Left forelimb (tissue), 1 donor: ENCODE measurements at places on chromosomes 4 and X.

DNA sequence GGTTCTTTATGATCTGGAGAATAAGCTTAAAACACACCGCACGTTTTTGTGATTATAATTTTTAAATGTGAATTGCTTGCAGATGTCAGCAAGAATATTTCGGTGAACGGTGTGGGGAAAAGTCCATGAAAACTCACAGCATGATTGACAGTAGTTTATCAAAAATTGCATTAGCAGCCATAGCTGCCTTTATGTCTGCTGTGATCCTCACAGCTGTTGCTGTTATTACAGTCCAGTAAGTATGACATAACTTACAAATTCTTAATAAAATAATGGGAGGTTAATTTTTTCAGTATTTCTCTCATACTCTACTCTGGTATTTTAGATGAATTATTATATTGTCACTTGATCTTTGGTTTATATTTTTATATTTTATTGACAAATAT lies 5.4 kb downstream of the AREG start:
- DNase-seq = no peak

GRCh38 chrX:49840679-49841078 lies 11.6 kb downstream of the PAGE4 start:
- no peak for DNase-seq

DNA sequence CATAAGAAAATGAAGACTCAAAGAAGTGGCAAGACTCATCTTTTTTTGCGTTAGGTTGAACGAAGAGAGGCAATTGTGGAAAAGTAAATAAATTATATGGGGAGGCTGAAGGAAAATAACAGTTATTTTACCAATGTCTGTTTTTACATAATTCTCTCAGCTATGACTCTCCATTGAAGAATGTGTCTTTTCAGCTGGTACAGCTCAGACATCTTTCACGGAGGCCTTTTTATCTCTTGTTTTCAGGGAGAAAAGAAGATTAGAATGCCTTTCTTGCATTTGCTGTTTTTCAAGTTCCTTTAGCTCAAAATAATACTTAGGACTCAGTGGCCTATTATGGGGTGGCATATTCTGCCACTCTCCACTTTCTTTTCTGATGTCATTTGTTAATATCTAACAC lies 153.0 kb downstream of the ADAM29 start:
- DNase-seq = no peak

DNA sequence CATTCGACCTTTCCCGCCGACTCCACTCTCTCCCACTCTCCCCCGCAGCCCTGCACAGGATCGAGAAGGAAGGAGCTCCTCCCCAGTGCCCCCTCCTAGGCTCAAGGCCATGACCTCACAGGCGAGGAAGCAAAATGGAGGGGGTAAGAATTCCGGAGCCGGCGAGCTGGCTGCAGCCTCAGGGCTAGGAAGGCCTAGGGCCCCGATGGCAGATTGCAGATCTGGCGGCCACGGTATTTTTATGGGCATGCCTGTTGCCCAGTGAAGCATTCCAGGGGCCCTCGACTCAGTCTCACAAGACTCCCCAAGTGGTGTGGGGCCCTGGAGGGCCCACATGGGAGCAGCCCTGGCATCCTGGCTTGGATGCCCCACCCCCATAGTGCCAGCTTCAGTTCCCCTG lies 942 bp upstream of the L1CAM start:
- DNase-seq = no peak

DNA sequence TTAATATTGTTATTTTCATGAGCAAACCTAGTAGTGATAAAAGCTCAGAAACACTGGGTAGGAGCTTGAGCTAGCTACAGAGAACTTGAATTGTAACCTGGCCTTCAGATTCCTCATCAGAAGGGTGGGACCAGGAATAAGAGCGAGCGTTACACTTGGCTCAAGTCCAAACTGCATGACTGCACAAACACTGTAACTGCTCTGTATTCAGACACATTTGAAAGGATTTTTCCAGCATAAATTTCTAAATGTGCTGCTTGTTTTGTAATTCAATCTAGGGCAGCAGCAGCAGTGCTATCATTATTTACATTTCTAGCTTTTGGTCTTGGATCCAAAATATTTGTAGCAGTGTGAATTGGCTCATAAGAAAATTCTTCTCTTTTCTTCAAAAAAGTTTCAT lies 133.0 kb upstream of the TMLHE start:
- DNase-seq = no peak

- DNase-seq = no peak
These were observed 21.3 kb downstream of the IL15 start for GRCh38 chr4:141657550-141658250.

DNA sequence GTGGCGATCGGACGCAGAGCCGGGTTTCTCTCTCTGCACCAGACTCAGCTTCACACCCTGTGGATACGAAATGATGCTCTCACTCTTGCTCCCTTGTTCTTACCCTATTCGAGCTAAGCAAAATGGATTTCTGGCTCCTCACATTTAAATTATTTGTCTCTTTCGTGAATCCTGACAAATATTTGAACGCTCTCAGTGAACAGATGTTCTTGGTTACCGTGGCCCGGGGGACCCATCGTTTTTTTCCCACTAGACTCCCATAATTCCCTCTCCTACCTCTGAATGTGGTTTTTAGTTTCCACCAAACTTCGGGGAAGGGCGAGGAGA lies 630 bp downstream of the SMARCA5 start:
- DNase-seq = no peak

DNA sequence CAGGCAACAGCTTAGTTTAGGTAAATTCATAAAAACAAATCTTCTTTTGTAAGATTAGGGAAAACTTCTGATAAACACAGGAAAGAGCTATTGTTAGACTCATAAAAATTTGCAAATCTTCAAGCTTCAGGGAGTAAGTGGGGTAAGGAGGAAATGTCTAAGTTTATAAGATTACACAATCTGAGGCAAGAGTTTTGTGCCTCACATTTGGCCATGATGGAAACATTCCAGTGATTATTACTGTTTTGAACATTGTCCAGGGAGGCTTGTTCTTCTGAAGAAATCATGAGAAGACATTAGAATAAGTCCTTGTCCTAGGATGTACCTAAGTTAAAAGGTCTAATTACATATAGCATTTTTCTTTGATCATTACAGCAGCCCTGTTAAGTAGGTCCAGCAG lies 72.8 kb downstream of the MAOB start:
- no peak for DNase-seq

- DNase-seq = no peak
These were observed 6.7 kb downstream of the RAB9A start for GRCh38 chrX:13695601-13696115.

GRCh38 chrX:7389576-7389975 lies 241.6 kb upstream of the PUDP start:
- no peak for DNase-seq

GRCh38 chr4:172202480-172203076 lies 389.4 kb downstream of the GALNTL6 start:
- DNase-seq = no peak

DNA sequence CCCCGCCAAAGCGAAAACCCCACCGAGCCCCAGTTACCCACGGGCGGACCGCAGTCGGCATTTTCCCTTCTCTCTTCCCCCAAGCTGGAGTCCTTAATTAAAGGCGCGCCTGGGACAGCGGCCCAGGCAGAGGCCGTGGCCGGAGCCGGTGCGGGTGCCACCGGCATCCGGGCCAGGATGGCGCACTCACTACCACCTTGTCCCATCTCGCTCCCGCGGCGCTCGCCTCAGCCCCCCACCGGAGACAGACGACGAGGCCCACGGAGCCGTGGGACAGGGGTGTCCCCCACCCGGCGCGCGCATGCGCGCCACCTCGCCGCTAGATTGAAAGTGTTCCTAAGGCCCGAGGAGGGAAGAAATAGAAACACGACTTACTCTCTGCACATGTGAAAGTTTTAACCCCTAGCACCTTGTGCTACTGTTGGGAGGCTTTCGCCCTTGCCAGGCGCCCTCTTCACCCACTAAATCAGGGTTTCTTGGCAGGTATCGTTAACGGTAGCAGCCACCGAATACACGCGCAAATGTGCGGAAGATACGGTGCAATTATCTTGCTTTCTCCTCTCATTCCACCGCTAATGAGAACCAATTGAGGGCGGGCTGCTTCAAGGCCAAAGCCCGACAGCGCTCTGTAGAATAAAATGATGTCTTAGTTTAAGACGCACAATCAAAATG lies 64.3 kb upstream of the CCDC160 start:
- DNase-seq = no peak

GRCh38 chr4:108247387-108248049 lies 78.8 kb upstream of the LEF1 start:
- no peak for DNase-seq

- no peak for DNase-seq
These were observed 5.3 kb downstream of the MAGEB2 start for GRCh38 chrX:30220661-30221060.

GRCh38 chrX:18203631-18204030 lies 17.1 kb downstream of the BEND2 start:
- DNase-seq = no peak

DNA sequence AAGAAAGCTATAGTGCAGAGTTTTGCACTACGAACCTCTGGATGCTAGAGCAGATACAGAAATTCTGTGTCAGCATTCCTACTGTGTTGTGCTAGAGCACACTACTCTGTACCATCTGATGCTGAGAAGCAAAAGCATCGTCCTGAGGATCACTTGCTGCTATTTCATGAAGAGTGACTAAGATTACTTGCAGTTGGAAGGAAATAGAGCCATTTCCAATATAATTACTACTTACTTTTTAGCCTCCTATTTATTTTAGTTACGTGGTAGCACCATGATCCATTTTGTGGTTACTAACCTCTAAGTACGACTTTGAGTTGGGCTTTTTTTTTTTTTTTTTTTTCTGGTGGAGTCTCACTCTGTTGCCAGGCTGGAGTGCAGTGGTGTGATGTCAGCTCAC lies 226.7 kb downstream of the PALLD start:
- no peak for DNase-seq

DNA sequence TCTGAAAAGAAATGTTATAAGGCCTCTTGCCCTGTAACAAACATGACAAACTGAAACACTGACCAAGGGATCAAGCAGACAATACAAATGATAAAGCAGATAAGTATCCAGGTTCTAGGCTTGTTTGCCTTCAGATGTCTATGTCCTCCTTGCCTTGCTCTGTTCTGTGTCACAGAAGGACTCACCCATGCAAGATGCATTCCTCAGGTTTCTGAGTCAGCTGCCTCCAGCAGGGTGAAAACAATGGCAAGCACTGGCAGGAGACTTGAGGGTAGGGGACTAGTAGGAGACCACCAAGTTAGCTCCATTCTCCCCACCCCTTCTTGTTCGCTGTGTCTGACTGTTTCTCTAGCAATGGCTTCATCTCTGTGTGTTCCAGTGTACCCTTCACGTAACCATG lies 76.6 kb upstream of the CXXC4 start:
- no peak for DNase-seq

DNA sequence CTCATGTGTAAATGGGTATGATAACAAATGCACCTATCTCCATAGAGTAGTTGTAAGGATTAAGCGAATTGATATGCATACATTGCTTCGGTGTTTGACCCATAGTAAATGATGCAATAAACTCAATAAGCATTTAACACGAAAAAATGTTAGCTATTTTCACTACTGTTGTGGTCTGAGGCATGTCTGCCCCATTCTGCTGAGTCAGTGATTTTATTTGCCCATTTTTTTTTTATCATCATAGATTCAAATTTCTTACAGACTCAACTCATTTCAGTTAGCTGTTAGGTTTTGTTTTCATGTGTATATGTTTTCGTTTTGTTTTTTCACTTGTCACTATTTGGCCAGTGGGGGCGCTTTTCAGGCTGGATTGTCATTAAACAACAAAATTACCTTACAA lies 27.8 kb upstream of the ARHGEF9 start:
- DNase-seq = no peak

DNA sequence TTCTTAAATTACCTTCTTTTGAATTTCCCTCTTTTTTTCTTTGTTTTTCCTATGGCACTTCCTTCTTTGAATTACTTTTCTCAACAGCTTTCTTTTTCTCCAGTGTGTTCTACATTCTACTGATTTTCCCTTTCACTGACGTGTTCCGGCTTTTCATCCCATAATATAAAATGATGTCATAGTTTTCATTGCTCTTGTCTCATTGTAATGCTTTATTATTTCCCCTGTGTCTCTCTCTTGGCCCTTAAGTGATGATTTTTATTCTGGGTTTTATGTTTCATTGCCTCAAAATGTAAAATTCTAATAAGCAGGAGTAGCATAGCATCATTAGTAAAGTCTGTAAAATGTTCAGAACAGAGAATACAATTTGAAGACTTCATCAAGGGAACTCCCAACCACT lies 299.3 kb downstream of the KCTD8 start:
- DNase-seq = no peak

DNA sequence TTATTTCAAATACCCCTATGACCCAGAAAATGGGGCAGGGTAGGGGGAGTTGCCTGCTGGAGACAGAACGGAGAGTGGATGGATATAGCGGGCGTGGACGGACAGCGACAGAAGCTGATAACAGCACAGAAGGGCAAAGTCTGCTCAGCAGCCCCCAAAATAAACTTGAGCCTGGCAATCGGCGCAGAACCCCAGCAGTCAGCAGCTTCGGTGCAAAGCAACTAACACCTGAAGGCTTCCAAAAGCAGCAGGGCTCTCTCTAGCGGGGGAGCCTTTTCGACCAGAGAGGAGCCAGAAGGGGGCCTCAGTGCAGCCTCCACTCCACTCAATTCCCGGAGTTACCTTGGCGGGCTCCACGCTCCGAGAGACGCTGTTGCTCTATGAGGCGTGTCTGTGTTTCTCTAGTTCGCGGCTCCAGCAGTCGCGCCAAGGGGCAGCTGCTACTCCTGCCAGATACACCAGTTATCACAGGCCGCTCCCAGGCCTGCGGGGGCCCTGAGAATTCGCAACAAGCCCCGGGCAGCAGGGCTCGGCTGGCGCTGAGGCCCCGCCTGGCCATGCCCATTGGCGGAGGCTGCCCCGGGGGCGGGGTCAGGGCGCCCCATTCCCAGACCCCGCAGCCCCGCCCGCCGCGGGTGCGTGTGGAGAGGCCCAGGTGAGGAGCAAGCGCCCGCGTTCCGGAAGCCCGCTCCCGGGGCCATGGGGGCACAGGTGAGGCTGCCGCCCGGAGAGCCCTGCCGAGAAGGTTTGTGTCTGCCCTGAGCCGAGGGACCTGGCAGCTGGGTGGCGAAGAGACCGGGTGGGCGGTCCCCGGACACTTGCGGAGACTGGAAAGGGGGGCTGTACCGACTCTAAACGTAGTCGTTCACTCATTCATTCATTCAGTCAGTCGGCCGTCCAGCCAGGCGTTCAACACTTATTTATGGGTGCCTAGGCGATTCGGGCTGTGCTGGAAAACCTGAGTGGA lies at the start of the genes CNGA1 and NIPAL1:
TSS of gene CNGA1 (minus strand) at position 541 of the 967 bp plus-strand sequence. CDS start 63,992 bp downstream, outside the sequence.
TSS of gene NIPAL1 (plus strand) at position 632 of the 967 bp plus-strand sequence. CDS start at position 700, 68 bp downstream.
- DNase-seq = peak; percentile 76

DNA sequence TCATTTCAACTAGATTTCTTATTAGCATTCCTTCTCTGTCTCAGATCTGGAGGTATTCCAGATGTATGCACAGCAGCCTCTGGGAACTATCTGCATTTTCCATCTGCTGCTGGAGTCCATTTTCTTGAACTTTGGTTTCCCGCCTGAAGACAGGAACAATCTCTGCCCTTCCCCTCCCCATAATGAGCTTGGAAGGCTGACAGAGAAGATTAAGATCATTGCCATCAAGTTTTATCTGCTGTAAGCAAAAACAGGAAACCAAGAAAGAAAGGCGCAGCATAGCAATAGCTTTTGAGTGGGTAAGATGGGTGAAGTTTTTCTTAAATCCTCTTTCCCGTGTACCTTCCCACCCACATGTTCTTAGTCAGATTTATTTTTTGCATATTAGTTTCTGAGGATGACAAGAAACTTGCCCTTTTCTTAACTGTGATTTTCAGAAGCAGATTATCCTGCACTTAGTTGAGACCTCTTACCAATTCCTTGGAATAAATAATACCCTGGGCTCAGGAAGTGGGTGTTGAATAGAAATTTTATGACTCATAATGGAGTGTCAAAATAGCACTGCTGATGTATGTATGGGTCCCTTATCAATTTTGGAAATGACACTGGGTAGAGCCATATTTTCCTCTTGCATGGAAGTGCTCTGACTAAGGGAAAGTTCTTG lies 78.3 kb downstream of the CT47B1 start:
- no peak for DNase-seq

GRCh38 chr4:145199051-145199716 lies 18.8 kb upstream of the OTUD4 start:
- DNase-seq = no peak
